ENCODE measurements at places on chromosomes 3 and 15.
A peak's percentile ranks its signal among the peaks of the same experiment; 100 is the strongest.

- no peak for DNase-seq
Measured at GRCh38 chr3:5428607-5429516, 241.4 kb downstream of the EDEM1 start.

GRCh38 chr3:98763819-98764418, 779 bp downstream of the ST3GAL6 start:
- no peak for DNase-seq

- peak; percentile 80 for DNase-seq
Measured at GRCh38 chr3:150449169-150449721, 41.1 kb downstream of the TSC22D2 start.

DNA sequence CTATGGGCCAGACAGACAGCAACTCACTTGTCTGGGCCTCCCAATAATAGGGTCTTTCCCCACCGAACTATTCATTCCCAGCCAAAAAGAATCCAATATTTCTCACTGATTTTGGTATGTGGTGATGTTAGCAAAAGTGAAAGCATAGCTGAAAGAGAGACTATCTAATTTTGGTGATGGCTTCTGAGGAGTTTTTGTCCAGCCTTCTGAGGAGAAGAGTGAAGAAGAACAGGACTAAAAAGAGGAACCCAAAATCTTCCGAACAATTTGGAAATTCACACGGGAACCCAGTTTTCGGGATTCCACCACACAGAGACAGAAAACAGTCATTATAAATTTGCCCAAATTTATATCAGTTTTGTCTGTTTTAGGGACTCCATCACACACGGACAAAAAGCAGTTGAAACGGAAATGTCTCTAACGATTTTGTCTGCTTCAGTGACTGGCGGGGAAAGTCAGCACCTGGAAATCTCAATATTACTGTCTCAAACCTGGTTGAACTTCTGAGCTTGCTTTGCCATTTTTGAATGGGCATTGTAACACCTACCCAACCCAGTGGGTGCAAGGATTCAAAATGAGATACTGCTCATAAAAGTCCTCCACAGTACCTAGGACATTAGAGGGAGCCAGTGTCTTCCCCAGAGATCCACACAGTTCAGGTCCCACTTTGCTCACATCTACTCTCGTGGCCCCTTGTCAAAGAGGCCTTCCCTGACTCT, 9.1 kb downstream of the CD80 start:
- DNase-seq, result no peak

- DNase-seq, result peak; percentile 11
Measured at GRCh38 chr3:90145094-90145860, 1037.9 kb downstream of the EPHA3 start.

DNA sequence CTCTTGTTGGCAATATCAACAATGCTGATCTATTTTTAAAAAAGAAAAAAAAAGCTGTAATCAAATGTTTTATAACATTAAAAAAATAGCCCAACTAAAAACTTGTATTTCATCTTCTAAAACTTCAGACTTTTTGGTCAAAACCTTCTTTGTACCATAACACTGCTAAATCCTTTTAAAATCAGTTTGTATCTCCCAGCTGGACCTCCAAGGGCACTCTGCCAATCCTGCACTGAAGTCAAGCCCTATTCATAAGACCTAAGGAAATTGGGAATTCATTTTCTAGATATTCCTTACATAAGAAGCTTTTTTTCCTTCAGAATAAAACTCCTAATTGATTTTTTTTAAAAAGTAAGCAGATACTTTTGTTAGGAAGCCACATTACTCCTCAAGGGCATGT, 38.2 kb upstream of the HCLS1 start:
- DNase-seq, result no peak

DNA sequence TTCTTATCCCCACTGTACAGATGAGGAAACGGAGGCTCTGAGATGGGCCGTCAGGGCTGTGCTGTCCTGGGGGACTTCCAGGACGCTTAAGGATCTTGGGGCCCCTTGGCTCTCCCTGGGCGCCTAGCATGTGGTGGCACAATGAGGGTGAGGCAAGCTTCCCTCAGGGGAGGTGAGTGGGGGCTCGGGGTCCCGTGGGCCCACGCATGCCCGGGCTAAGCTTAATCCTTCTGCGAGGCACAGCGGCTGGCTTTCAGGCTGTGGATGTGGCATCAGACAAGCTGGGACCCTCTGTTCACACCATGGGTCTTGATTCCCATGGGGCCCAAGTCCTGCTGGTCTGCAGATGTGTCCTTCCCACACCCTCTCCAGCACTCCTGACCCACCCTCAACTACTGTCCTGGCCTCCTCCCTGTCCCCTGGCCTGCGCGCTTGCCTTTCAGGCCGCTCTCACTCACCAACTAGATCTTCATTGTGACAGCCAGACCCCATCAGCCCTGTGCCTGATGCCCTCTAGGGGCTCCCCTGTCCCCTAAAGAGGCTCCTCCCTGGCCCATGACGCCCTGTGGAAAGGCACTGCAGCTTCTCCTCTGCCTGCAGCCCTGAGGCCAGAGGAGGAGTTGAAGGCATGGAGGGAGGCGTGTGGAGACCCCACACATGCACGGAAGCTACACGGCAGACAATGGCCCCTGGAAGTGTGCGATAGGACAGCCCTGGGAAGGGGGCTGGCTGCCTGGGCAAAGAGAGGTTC, 11.3 kb downstream of the DUSP7 start:
- no peak for DNase-seq

DNA sequence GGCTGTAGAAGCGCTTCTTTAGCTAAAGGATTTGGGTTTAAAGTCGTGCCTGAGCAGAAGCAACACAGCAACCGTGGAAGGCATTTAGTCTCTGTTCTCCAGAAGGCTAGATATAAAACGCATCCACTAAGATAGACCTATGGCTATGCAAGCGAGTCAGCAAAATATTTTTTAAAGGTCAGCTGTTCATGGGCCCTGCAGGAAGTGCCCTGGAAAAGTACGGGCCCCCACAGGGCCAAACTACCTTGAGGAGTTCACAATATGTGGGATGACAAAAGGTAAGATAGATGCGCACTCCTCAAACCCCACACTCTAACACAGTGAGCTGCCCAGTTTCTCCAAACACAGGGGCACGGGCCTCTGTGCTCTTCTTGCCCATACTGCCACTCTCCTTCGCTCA, 261.6 kb downstream of the VPS13C start:
- DNase-seq, result no peak

DNA sequence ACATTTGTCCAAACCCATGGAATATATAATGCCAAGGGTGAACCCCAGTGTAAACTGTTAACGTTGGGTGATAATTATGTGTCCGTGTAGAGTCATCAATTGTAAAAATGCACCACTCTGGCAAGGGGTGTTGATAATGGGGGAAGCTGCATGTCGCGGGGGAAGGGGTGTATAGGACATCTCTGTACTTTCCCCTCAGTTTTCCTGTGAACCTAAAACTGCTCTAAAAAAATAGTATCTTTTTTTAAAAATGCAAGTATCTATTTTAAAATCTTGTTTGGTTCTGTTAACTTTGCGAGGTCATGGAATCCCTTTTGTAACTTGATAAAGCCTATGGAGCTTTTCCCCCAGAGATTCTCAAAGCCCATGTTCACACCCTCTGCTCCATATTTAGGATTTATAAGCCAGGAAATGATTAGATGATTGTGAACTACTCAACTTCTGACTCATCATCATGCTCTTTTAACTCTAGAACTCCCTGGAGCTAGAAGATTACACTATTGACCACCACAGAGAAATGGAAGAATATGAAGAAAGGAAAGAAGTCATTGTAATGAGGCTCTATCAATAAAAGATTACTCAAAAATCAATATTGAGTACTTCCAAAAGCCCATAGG, 56.1 kb upstream of the C3orf49 start:
- peak; percentile 76 for DNase-seq

- peak; percentile 64 for DNase-seq
Measured at GRCh38 chr3:88203642-88204055, 53.9 kb downstream of the C3orf38 start.

DNA sequence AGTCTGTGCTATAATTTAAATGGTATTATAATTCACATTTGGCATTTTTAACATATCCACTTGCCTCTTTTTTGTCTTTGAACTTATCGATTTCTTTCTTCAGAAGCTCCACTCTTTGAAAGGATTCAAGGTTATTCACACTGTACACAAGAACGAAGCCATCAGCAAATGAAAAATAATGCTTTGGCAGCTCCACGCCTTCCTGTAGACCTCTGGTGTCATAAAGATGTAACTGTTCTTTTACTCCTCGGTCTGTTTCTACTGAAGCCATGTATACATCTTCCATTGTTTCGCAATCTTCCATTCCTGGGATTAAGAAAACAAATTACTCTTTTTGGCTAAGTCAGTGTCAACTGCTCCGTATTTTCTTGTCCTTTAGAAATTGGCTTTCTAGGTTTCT, 16.0 kb downstream of the NKIRAS1 start:
- DNase-seq, result no peak

- peak; percentile 55 for DNase-seq
Measured at GRCh38 chr3:30607032-30607833, 832 bp downstream of the TGFBR2 start.

DNA sequence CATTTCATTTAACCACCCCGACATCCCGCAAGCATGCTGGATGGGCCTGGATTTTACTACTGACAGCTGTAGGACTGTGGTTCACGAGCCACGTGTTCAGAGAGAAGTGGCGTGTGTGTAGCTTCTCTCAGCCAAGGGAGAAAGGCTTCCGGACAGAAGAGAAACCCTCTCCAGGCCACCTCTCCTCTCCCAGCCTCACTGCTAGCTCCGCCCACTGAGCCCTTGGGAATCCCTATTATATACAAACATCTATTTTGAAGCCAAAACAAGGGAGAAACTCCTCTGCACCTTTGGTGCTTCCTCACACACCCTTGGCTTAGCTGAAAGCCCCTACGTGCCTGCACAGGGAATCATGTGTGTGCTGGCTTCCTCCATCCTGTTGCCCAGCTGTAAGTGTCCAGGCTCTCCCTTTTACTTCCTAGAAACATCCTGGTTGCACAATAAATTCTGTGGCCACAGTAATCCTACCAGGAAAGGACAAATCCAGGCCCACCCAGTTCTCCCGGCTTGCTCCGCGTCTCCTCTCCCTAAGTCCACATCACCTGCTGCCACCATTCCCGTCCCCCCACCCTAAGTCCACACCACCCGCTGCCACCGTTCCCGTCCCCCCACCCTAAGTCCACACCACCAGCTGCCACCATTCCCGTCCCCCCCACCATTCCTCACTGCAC, 30.5 kb downstream of the PCSK6 start:
- no peak for DNase-seq

- DNase-seq, result peak; percentile 66
Measured at GRCh38 chr3:62611541-62612240, 238.3 kb upstream of the FEZF2 start.

DNA sequence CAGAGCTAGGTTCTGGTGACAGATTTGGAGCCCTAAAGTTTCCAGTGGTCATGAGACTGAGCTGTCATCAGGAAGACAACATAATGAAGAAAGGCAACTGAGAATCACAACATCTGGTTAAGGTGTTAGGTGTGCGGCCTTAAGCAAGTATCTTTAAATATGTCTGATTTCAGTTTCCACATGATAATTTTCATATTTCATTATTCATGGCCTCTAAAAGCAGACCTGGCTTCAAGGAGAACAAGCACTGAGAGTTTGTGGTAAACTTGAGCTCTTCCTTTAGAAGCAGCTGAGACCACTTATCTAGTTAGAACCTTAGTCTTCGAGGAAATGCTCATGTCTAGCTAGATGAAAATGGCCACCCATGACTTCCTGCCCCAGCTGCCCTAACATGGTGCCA, 25.7 kb upstream of the MYLK start:
- no peak for DNase-seq

DNA sequence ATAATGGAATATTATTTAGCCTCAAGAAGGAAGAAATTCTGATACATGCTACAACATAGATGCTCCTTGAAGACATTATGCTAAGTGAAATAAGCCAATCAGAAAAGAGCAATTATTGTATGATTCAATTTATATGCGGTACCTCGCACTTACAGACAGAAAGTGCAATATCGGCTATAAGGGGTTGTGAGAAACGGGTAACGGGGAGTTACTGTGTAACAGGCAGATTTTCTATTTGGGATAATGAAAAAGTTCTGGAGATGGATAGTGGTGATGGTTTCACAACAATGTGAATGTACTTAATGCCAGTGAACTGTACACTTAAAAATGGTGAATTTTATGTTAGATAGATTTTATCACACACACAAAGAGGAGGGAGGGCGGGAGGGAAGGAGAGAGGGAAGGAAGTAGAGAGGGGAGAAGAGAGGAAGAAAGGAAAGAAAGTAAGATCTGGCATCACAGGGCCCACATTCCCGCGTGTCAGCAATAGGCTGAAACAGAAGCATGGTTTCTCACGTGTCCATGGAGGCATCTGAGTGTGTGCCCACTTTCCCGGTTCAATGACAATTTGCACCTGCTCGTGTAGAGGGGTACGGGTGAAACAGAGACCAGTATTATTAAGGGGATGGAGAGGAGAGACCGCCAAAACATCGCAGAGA, 700 bp upstream of the BLM start:
- DNase-seq, result no peak

DNA sequence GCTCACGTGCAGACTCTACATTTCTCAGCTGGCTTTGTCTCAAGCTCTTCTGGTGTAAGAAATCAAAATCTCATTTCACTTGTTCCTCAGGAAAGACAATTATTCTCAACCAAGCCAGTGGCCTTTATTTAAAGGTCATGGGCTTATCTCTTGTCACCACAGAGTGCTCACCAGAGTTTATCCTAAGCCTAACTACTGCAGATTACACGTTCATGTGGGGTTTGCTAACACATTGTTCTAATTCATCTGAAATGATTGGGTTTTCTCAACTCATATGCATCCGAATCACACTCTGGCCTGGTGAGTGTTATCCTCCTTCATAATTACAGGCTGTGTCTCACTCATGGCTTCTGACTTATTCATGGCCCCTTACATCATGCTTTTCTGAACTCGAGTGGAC, 83.3 kb upstream of the TSC22D2 start:
- DNase-seq, result no peak

GRCh38 chr15:99442252-99442897, 123.4 kb upstream of the MEF2A start:
- DNase-seq, result peak; percentile 71

GRCh38 chr15:85792102-85792731, 2.5 kb downstream of the KLHL25 start:
- DNase-seq, result no peak
